ENCODE measurements at places on chromosomes 4 and X.

- no peak for DNase-seq
Measured at GRCh38 chr4:94856030-94856429, 98.3 kb downstream of the BMPR1B start.

DNA sequence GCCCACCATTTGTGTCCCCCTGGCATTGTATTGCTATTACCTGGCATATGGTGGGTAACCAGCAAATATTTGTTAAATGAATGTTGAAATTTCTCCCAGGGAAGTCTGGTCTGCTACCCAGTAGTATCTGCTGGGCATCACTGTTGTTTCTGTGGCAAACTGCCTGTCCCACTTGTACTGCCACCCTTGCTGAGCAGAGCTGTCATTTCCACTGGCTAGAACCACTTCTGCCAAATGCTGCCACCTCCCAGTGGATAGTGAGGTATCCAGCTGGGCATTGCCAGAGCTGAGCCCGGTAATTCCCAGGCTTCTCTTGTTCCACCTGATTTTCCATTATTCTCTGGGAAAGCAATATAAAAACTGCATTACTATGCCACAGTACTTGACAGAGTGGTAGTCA lies 186.7 kb upstream of the NOCT start:
- no peak for DNase-seq

DNA sequence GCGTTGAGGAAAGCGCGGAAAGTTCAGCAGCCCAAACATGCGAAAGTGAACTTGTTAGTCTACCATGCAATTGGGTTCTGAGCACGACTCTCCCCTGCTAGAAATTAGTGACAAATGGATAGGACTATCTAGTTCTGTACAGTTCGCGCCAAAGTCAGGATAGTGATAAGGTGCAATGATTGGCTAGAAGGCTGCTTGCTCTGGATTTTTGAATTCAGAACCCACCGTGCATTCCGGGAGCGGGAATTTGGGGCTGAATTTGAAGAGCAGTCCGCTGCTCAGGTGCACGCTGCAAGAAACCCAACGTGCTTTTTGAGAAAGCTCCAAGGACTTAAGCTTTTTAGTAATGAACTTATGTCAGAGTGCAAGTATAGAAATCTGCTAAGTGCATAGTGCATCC lies 732 bp upstream of the ESX1 start:
- DNase-seq = no peak

GRCh38 chr4:52076731-52077130 lies 25.6 kb downstream of the SPATA18 start:
- DNase-seq = no peak

- DNase-seq = no peak
Measured at GRCh38 chr4:101020956-101021355, 326.4 kb downstream of the PPP3CA start.

DNA sequence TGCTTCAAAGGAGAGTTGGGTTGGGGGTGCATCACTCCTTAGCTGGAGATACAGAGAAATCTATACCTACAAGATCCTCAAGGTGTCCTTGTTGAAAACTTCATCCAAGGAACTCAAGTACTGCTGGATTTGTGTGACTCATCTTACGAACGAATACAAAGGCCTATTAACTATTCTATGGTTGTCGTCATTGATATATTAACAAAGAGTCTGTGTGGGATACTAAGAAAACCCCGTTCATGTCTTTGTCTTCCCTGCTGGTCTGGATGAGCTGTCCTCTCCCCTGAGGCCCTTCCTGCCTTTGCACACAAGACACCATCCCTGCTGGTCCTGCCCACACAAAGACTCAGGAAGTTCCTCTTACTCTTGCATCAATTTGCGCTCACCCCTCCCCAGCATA lies 54.9 kb upstream of the IRF2 start:
- DNase-seq = no peak

DNA sequence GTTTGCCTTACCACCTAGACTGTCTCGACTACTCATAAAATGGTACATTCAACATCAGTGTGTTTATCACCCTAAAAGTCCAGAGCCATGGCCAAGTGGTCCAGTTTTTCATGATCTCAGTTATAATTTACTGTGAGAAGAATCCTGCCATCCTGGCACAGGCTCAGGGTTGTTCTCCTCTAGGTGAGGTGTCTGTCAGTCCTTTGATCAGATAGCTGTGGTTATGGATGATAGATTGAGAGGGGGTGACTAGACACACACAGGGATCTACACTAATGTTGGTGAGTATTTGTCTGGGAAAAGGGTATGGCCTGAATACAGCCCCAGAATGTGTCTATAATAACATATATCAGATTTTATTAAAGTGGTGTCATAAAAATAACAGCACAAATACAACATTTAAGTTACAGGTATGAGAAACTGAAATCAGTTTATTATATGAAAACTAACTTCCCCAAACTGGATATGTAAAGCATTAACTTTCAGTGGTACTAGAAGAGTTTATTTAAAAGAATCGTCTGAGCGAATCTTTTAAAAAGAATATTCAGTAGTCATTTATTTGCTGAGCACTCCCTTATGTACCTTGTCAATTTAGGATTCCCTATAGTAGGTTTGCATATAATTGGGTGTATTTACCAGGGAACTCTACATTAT lies 93.3 kb downstream of the STIM2 start:
- no peak for DNase-seq

DNA sequence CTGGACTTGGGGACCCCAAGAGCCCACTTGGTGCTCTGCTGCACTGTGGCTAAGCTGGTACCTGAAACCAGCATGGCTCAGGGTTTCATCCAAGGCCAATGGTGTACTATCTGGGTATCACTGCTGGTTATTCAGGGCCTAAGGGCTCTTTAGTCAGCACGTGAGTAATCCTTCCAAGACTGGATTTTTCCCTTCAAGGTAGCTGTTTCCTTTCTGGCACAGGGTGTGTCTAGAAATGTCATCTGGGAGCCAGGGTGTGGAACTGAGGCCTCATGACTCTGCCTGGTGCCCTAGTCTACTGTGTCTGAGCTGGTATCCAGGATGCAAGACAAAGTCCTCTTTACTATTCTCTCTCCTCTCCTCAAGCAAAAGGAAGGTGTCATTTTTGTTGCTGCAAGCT lies 99.0 kb upstream of the QRFPR start:
- DNase-seq = no peak

- DNase-seq = no peak
Measured at GRCh38 chr4:84722720-84723119, 139.8 kb downstream of the CDS1 start.

GRCh38 chr4:38497121-38497520 lies 166.9 kb upstream of the KLF3 start:
- DNase-seq = no peak

GRCh38 chrX:101595739-101596419 lies 21.9 kb downstream of the ARMCX6 start:
- peak; percentile 24 for DNase-seq
